NCI-H2029 treated with DMSO at 0.1 percent for 48 hours (cell line): ENCODE measurements at places on chromosomes 1 and 21.

GRCh38 chr1:245771511-245772281 is 616.9 kb downstream of the KIF26B start:
- no peak for DNase-seq

DNA sequence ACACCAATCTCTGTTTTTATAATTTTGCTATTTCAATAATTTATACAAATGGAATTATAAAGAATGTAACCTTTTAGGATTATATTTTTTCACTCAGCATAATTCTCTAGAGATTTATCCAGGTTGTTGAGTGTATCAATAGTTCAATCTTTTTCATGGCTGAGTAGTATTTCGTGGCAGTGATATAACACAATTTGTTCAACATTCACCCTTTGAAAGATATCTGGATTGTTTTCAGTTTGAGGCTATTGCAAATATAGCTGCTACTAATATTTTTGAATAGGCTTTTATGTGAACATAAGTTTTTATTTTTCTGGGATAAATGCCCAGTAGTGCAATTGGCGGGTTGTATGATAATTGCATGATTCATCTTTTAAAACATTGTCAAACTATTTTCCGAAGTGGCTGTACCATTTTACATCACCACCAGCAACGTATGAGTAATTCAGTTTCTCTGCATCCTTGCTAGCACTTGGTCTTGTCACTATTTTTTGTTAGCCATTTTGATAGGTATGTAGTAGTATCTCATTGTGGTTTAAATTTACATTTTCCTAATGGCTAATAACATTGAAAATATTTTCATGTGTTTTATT is 55.6 kb upstream of the ABCD3 start:
- no peak for DNase-seq

GRCh38 chr21:16169102-16169511 is 439.3 kb downstream of the USP25 start:
- no peak for DNase-seq

GRCh38 chr1:116115476-116116439 is 4.6 kb downstream of the MAB21L3 start:
- no peak for DNase-seq

- no peak for DNase-seq
Observed at GRCh38 chr1:17066361-17067068, 12.7 kb upstream of the SDHB start.

- DNase-seq, result no peak
Observed at GRCh38 chr1:244163861-244164510, 112.9 kb downstream of the ZBTB18 start.

GRCh38 chr1:13583966-13584791 is 547 bp downstream of the PDPN start:
- DNase-seq, result no peak

DNA sequence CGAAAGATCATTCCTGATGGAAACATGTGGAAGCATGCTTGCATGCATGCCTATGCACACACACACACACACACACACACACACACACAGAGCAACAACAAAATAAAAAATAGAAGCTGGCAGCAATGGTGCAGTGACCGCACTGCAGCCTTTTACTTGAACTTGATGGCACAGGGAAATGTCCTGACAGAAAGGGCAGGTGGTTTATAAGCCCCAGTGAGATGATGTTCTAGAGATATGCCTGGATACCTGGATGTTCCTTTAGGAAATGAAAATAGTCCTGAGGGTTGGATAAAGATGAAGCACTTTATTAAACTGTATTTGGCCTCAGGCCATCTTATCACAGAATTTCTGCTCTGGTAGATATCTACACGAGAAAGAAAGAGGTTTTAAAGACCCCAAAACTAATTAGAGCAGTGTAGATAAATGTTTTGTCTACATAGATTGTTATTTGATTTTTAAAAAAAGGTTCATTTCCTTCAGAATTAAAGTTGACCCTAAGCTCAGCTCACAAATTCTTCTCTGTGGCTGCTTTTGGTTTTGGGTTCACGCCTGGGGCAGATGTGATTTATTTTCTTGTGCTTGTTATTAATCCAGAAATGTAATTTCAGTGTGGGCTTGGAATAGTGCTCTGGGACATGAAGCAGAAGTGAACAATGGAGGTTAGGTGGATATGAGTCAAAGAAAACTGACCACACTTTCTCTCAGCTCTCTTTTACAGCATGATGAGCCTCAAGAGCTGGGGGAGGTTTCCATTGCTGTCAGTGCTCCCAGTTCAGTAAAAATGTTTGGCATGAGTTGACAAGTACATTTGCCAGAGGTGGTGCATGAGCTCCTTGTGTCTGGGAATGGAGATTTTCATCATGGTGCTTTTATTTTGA is 22.9 kb downstream of the ADAM30 start:
- DNase-seq, result no peak

DNA sequence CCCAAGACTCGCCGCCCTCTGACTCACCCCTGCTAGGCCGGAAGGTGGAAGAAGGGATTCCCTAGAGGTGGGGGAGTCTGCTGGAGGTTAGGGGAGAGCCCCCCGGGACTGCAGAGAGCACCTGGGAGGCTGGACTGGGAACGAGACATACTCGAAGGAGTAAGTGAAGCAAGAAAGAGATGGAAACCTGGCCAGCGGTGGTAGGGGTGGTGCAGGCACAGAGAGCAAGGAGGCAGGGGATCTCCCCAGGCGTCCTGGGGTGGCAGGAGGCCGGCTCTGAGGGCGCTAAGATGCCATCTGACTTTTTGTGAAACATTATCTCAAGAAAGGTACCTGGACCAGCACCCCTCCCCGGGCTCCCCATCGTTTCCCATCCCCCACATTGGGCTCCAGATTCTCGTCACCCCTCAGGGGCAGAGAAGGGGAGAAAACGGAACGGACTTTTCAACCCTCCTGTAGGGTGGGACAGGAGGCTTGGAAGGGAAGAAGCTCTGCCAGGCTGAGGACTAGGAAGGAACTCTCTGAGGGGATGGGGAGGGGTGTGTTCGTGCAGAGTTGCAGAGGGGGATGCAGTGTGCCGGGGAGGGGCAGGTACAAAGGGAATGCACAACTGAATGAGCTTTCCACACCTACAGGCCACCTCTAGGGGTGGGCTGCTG is 708 bp downstream of the CHRNB2 start:
- DNase-seq, result no peak

GRCh38 chr1:18246543-18246942 is 138.9 kb downstream of the IGSF21 start:
- DNase-seq, result no peak

DNA sequence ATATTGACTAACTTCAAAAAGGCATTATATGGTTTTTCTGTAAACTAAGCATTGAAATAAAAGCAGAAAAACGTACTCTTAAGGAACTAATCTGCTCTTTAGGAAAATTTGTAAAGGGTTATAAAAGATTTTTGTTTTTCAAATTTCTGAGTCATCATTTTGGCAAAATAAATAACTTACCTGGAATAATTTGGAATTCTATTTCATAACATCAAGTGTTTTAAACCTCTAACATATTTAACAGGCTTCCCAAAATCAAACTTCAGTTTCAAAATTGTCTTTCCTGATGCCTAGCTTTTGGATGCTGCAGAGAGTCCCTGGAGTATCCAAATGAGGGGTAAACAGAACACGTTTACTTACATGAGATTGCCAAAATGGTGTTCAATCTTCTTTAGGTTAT is 108.5 kb downstream of the COP1 start:
- DNase-seq, result no peak

DNA sequence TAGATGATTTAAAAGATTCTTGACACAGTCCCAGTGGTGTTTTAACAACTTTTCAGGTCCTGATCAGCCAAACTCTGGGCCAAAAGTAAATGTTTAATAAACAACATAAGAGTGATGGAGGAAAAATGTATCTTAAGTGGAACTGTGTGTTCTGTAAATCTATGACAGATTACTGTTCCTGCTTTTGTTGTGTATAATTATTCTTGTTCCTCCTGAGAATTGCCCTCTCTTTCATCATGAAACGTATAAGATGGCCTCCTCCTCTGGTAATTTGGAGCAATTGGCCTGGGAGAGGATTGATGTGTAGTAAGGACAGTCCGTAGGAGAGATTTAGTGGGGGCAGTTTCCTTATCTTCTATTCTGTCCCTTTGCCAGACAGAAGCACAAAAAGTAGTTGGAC is 34.5 kb downstream of the GALNT2 start:
- DNase-seq, result no peak

DNA sequence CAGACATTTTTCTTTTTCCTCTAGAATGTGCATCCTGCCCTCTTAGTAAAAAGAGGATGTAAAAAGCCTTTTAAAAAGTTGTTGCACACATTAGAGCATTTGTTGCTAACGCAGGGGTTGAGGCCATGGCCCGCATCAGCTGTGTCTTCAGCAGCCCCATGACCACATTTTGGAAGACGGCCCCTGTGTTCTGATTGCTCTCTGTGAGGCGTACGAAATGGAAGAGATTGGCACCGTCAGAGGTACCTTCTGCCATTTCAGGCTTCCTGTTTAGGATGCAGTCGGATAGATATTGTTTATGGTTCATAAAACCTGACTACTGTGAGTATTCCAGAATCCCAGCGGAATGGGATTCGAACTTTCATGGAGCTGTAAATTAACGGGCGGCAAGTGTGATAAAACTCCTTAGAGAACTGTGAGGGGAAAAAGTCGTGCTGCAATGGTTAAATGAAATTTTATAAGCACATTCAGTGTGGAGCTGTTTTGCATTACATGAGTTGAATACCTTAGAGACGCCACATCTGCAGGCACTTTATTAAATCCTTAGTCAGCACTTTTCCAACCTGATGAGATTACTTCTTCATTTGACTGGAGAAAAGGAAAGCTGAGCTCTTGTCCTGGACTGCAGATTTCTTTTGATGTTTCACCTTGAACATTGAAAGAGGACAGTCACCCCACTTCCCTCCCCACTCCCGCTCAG is 273.9 kb downstream of the TM2D1 start:
- DNase-seq, result no peak

DNA sequence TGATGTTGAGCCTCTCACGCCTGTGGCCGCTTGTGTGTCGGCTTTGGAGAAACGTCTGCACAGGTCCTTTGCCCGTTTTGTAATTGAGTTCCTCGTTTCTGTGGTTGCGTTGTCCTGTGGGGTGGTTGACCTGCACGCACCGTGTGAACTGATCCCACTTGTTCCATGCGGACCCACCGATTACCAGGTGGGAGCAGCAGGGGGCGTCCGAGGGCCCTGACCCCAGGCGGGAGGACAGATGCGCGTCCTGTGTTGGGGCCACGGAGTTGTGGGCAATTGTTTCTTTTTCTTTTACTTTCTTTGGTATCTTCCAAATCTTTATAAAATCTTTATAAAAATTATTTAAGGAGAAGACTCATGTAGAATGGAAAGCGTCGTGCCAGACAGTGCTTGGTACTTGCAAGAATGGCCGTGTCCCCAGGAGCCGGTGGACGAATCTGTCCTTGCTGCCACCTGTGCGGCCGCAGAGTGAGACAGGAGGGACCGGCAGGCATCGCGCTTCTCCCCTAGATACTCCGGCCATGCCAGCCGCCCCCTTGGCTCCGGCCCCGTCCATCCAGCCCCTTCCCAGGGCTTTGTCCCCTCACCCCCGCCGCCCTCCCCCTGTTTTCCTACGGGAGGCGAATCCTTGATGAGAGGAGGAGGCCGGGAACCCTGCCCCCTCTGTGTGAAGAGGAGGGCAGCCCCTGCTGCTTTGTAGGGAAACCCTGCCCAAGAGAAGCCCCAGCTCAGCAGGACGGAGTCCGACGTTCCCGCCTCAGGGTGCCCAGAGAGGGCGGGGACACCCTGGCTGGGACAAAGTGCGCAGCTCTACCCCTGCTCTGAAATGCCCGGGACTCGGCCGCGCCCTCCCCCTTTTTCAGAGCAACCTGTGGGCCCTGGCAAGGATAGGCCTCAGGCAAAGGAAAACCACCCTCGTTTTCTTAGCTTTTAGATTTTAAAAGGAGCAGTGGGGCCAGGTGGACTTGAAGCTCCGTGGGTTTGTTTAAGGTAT is 41.7 kb downstream of the PRKCZ start:
- no peak for DNase-seq

DNA sequence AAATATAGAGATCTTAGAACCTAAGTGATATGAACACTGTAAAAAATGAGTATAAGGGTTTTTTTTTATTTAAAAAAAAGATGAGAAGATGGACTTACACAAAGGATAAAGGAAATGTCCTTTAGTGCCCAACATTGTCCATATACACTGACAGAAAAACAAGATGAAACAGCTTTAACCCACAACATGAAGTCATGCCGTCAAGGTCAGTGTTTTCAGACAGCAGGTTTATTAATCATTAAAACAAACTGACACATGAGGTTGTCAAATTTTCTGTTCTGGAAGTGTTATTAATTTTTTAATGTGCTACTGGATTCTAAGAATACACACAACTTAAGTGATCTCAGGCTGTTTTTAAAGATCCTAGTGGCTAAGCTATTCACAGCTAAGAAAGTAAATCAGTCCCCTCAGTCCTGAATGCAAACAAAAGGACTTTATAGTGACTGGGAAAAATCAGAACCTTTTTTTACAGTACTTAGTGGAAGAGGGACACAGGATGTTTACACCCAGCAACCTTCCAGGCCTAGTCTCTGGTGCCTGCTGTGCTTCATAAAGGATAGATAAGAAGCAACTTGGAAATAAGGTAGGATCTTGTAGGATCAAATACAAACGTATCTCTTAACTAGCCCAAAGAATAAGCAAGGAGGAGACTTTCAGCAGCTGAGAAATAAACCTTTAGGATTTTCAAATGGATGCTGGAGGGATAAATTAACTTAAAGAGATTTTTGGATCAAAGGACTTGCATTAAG is 21.9 kb upstream of the PKN2 start:
- DNase-seq, result no peak

GRCh38 chr1:117564227-117565075 is 41.4 kb upstream of the TENT5C start:
- DNase-seq, result no peak

DNA sequence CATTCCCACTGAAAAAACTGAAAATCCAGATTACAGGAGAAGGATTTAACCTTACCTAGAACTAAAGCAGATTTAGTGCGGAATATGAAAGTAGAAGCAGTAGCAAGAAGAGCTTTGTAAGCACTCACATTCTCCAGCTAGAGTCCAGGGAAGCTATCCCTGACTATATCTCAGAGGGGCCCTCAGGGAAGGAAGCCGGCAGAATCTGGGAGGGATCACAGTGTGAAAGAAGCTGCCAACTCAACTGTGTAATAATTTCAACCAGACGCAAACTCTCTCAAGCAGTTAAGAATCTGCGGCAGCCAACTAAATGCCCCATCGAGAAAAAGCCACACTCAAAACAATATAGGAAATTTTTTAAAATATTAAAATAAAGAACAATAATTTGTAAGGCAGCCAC is 163.8 kb downstream of the EIF4G3 start:
- DNase-seq, result no peak

- DNase-seq, result no peak
Observed at GRCh38 chr1:38546636-38547035, 312.9 kb downstream of the RRAGC start.

- no peak for DNase-seq
Observed at GRCh38 chr21:42653231-42654061, at the start of gene PDE9A. Gene PDE9A (plus strand): TSS chr21:42653621. CDS start chr21:42653815, 194 bp downstream.
